ENCODE measurements at places on chromosomes 4 and X.
A peak's percentile ranks its signal among the peaks of the same experiment; 100 is the strongest.

DNA sequence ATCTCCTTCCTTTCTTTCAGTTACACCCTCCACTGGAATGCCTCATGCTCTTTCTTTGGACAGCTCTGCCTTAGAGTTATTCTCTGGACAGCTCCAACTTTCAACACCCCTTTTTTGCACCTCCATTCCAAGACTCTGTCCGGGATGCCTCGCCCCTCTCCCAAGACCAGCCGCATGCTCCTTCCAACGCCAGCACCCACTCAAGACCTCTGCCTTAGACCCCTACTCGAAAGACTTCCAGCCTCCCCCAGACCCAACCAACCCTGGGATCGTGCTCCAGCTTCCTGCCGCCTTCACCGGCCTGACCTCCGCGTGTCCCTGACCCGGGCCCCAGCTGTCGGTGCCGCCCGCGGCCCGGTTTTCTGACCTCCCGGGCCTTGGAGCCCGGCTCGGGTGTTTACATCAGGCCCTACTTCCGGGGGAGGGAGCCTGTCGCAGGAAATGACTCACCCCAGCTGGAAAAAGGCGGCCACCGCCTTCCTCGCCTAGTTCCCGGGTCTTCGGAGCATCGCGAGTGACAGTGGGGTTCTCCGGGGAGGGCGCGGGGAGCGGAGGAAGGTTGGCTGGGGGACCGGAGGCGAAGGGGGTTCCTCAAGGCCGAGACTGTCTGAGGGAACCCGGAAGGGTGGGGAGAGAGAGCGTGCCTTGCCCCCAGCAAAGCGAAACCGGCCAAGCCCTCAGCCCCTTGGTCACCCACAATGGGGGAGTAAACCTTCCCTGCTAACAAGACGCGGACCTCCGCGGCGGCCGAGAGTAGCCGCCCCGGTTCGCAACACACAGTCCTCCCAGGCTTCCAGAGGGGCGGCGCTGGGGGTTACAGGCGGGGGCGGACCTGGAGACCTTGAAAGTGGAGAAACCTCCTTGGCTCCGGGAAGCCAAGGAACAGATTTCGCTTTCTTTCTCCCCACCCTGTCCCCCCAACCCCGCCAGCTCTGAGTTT, at the start of gene WDR45:
Gene WDR45 (minus strand): TSS at position 399 of the 940 bp plus-strand sequence. CDS start 1,792 bp downstream, outside the sequence.
- peak; percentile 34 for DNase-seq

DNA sequence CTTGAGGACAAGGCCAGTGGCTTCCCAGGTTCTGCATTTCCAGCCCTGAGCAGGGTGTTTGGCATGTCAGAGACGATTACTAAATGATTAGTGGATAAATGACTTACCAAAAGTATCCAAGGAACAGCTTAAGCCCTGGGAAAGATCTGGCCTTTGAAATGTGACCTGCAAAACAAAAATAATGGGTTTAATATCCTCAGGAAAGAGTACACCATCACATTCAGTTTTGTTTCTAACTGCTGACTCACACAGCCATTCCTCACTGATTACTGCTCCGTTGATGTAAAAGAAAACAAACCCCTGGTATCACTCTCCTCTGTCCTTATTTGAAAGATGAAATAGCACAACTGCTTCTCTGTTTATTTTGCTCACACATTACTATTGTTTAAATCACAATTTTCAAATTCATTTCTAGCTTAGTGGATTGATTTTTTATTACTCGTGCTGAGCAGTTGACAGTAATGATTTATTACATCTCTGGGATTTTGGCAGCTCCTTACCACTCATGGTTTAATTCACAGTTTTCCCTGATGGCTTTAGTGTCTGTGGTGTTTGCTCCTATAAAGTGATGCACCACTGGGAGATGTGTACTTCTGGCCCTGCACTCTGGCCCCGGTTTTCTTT, 117.0 kb downstream of the CBLL2 start:
- no peak for DNase-seq

GRCh38 chr4:137545461-137545861, 13.2 kb upstream of the PCDH18 start:
- no peak for DNase-seq

DNA sequence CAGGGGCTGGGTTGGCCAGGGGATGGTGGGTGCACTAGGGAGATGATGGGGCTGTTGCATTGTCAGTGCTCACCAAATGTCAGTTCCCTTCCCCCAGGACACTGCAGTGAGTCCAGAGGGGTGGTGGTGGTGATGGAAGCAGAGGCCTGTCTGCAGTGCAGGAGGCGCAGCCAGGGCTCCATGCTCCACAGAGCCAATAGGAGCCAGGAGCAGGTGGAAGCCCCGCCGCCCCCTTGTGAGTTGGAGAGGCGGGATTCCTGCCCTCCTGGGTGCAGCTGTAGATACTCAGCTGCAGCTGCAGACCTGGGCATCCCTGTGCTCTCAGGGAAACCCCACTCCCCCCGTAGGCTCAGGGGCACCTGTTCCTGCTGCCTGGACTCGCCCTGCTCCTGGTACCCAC, 284.7 kb downstream of the EVC2 start:
- no peak for DNase-seq

GRCh38 chr4:47729131-47729680, 108.7 kb downstream of the CORIN start:
- no peak for DNase-seq

GRCh38 chr4:145530189-145530588, 48.5 kb downstream of the SMAD1 start:
- no peak for DNase-seq

DNA sequence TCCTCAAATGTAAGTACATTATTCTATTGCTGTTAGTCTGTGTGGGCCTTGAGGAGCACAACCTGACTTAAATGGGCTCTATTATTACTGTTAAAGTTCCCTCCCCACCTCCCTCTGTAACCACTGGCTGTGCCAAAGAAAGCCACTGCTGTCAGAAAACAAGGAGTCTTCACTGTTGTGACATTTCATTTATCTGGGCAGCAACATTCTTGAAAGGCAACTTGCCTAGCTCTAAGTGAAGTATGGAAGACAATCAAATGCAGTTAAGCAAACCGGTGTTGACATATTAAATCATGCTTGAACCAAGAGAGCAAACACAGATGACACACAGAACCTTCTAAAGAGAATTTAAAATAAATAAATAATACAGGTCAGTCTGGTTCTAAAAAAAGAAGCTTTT, 81.0 kb downstream of the EPHA5 start:
- DNase-seq = no peak

- DNase-seq = no peak
Measured at GRCh38 chr4:135838889-135839288, 1637.3 kb upstream of the PABPC4L start.

DNA sequence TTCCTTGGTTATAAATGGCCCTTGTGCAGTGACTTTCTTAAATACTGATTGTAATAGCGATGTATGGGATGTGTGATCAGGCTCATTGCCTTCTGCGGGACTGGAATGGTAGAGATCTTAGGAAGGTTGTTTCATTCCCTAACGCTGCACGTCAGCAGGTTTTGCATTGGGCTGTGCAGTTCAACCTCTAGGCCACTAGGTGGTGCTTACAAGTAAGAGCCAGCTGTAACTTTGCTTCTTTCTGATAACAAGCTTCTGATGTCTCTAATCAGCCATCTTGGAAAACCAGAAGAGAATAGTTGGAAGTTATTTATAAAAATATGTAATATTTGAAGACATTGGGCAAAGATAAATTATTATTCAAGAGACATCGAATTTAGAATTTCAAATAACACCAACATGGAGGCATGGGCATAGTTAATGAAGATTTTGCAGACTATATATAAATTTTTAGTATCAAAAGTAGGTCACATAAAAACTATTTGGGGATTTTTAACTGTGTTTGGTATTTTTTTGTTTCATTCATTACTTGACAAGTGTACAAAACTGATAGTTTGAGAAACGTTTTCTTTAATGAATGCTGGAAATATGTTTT, 339.7 kb upstream of the PCDH7 start:
- DNase-seq = no peak

GRCh38 chr4:123600987-123601904, 204.7 kb downstream of the SPRY1 start:
- DNase-seq = no peak

- DNase-seq = no peak
Measured at GRCh38 chr4:36241771-36242170, 2.5 kb downstream of the ARAP2 start.

DNA sequence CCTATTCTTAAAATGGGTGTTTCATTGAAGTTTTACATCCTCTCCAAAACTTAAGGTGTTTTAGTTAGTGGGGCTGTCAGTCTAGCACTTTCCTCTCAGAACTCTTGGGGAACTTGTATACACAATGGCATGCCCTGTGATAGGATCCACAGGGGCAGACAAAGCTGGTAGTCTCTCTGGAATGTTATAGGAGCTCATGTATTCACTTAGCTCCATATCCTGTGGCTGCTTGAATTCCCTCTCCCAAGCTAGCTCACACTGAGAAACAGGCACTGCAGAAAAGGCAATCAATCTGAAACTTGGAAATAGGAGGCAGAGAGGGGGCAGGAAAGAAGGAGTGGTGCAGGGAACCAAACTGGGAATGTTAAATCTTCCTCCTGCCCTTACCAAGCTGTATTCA, 26.3 kb upstream of the ARMCX2 start:
- no peak for DNase-seq

- no peak for DNase-seq
Measured at GRCh38 chr4:176778063-176778462, 14.7 kb downstream of the VEGFC start.

GRCh38 chr4:98570151-98570797, 88.1 kb downstream of the TSPAN5 start:
- DNase-seq = no peak

GRCh38 chr4:72109959-72110497, 78.2 kb downstream of the NPFFR2 start:
- DNase-seq = no peak

DNA sequence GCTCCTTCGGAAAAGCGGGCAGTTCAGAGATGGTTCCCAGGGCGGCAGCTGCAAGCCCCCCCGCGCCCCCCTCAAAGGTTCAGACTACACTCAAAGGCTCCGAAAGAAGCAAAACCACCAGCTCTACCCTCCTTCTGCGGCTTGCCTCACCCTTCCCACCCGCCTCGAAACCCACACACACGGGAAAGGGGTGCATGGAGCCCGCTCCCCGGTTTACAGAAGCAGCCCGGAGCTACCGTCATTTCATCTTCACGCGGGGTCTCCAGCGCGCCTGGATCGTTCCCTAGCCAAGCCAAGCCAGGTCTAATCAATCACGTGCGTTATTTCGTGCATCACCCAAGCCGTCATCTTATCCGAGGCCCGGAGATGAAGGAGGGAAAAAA, 1.2 kb downstream of the NLGN4X start:
- no peak for DNase-seq

DNA sequence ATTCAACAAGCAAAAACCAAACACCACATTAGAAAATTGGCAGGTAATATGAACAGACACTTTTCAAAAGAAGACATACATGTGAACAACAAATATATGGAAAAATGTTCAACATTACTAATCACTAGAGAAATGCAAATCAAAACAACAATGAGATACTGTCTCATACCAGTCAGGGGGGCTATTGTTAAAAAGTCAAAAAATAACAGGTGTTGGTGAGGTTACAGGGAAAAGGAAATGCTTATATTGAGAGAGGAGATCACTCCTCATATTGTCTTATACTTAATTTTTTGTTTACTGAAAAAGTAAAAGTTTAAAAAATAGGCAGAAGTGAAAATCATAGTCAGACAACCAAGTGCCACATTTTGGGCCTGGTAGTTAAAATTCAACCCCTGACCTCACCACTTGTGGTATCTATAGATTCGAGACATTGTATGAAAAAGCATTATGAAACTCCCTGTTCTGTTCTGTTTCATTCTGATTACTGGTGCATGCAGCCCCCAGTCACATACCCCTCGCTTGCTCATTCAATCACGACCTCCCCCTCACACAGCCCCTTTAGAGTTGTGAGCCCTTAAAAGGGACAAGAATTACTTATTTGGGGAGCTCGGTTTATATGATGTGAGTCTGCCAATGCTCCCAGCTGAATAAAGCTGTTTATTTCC, 153.7 kb upstream of the FGF16 start:
- DNase-seq = no peak

DNA sequence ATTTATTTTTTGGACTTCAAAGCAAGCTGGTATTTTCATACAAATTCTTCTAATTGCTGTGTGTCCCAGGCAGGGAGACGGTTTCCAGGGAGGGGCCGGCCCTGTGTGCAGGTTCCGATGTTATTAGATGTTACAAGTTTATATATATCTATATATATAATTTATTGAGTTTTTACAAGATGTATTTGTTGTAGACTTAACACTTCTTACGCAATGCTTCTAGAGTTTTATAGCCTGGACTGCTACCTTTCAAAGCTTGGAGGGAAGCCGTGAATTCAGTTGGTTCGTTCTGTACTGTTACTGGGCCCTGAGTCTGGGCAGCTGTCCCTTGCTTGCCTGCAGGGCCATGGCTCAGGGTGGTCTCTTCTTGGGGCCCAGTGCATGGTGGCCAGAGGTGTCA, 15.3 kb downstream of the FGFR3 start:
- DNase-seq = no peak

GRCh38 chrX:31711166-31711565, 639.3 kb upstream of the FTHL17 start:
- DNase-seq = no peak

- DNase-seq = no peak
Measured at GRCh38 chr4:79331126-79331876, 5.4 kb upstream of the NAA11 start.

DNA sequence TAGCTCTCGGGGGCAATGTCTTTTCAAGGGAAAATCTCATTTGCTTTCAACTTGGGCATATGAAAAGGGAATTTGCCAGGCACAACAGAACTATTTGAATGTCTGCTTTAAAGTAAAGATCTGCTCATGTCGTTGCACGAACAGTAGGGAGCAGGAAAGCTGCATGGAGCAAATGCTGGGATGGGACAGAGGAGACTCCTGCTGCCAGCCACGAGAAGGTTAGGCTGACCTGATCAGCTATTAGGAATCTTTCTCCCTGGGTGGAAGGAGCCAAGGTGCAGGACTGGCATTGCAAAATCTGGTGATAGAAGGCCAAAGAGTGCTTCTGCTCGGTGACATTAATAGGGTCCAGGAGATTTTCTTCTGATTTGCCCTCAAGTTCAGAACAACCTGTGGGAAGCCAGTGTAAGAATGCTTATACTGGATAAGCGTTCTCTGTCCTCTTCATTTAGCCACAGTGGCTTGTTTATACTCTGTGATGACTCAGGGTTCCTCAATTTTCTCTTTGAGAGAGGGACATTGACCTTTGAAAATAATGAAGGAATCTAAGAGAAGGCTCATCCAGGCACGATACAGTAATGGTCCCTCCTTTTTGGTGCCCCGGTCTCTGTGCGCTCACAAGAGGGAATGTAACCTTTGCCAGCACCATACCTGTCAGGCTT, 22.9 kb downstream of the FHL1 start:
- DNase-seq = no peak

Measured in stimulated activated CD8-positive, alpha-beta memory T cell treated with anti-CD3 and anti-CD28 coated beads, Interleukin-4, amount 100 ng/mL, for 1 hour (primary cell).